Kidney (tissue), 22 donors: ENCODE measurements at places on chromosomes 16 and 17. TPM values are rescaled to one million over a fixed set of nuclear protein-coding genes. Genes with fewer than 3 reads are reported as not detected.
A peak's percentile ranks its signal among the peaks of the same experiment; 100 is the strongest.

GRCh38 chr17:38750312-38751121 lies 2.0 kb upstream of the PSMB3 start:
- peaks cover 45% of the 10 kb centered on the region for H3K4me1 ChIP-seq
- DNase-seq: peak; percentile 34
- H3K27me3 ChIP-seq: no peaks in the 10 kb centered on the region
- H3K4me3 ChIP-seq: peak overlapping the region; percentile 57
- H3K27ac ChIP-seq: peak overlapping the region; percentile 88

GRCh38 chr16:85505794-85506634 lies 107.1 kb upstream of the GSE1 start:
- DNase-seq: no peak
- H3K27me3 ChIP-seq: no peaks in the 10 kb centered on the region
- no peaks in the 10 kb centered on the region for H3K4me1 ChIP-seq
- no peak overlapping the region for H3K4me3 ChIP-seq

NXPH3 gene
- polyA plus RNA-seq: 1.2 TPM

DNA sequence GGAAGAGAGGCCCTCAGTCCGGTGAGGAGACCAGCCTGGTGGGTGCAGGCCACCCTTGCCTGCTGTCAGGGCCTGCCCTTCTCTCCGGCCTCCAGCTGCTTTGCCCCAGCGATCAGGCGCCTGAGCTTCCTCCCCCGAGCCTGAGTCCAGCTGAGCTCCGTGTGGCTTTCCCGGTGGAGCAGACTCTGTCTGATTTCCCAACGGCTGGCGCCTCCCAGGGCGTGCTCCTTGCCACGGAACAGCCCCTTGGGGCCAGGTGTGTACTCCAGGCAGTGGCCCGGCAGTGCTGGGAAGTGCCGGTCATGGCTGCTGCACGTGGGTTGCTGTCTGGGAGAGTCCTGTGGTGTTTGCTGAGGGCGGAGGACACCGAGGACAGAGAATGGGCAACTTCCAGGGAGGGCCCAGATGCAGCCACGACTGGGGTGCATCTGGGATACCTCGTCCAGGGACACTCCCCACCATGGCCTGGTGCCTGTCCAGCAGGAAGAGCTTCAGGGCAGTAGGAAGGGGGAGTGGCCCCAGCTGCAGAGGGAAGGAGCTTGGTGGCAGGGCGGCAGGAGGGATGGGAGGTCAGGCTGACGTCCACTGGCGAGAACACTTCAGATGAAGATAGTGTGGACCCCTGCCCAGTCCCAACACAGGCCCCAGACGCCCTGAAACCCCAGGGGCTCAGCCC lies 22.5 kb downstream of the METRNL start:
- no peak overlapping the region for H3K4me3 ChIP-seq
- DNase-seq: peak; percentile 30
- H3K27me3 ChIP-seq: no peaks in the 10 kb centered on the region

GRCh38 chr17:11690681-11691080 lies 92.4 kb downstream of the DNAH9 start:
- no peak overlapping the region for H3K27ac ChIP-seq
- H3K4me3 ChIP-seq: no peak overlapping the region
- no peaks in the 10 kb centered on the region for H3K27me3 ChIP-seq
- no peaks in the 10 kb centered on the region for H3K36me3 ChIP-seq

DNAH2 gene
- polyA plus RNA-seq: 0.17 TPM

SULT1A1 gene
- polyA plus RNA-seq: 50.2 TPM

DNA sequence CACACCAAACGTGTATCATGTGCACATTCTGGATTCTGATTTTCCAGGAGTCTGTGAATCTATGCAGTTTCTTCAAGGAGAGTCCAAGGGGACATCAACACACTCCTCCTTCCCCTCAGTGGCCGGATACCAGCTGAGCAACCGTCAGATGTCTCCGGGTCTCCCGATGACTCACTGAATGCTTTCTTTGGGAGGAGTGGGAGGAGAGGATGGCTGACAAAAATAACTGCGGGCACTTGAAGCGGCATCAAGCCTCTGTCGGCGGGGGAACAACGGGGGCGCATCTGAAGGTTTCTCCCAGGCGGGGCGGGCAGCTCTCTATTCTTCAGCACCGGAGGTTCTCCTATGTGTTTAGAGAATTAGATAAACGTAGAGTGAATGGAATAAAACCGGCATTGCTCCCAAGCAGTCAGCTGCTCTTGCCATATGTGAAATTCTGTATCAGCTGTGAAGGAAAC lies 24.6 kb upstream of the LRRC75A start:
- DNase-seq: no peak
- H3K27ac ChIP-seq: no peak overlapping the region
- H3K4me3 ChIP-seq: no peak overlapping the region
- no peaks in the 10 kb centered on the region for H3K4me1 ChIP-seq
- no peaks in the 10 kb centered on the region for H3K27me3 ChIP-seq

DNA sequence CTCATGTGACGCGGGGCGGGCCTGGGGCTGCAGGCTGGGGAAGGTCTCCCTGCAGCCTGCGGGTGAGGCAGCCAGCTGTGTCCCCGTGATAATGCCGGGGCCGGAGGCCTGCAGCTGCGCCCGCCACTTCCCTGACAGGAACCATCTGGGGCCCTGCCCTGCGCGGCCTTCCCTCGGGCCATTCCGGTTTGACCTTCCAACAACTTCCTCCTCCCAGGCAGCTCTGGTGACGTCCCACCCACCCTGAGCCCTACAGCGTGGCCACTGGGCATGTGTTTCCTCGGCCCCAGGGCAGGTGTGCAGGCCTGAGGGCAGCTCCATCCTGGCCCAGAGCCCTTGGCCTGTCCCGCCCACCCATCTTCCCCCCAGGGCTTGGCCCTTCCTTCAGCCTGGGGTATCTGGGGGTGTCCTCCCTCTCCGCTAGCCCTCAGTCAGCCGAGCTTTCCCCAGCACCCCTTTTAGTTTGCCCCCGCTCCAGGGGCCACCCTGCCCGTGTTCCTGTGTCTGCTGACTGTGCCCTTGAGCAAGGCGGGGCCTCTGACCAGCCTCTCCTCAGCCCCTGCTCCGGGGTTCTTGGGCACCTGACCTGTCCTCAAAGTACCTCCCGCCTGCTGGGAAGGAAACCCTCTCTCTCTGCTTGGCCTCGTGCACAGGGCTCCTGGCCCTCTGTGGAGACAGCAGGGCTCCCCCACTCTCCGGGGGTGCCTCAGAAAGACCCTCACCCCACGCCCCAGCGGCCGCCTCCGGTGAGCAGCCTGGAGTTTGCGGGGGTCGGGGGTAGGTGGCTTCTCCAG lies at the start of gene CBFA2T3:
Gene CBFA2T3 (minus strand): TSS at position 190 of the 794 bp plus-strand sequence. CDS start 400 bp downstream, outside the sequence.
- peak; percentile 92 for DNase-seq
- peaks cover 3% of the 10 kb centered on the region for H3K4me1 ChIP-seq
- H3K36me3 ChIP-seq: no peaks in the 10 kb centered on the region
- no peak within 1 kb of the TSS for H3K27ac ChIP-seq
- H3K27me3 ChIP-seq: no peaks in the 10 kb centered on the region

DNA sequence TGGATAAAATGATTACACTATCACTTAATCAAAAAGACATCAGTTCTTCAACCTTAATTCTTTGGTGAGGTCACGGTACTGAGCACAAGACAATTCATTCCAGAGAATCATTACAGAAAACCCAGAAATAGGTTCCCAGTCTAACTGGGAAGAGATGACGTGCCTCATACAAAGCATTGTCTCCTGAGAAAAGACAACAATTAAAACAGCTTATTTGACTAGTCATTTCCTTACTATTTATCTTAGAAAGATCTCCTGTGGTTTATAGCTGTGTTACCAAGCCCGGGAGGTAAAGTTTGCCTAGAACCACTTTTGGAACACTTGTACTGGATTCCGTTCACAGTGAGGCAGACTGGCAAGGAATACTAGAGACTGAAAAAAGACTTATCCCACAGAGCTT lies 5.1 kb downstream of the PHF12 start:
- peaks cover 19% of the 10 kb centered on the region for H3K4me1 ChIP-seq
- peaks cover 4% of the 10 kb centered on the region for H3K36me3 ChIP-seq

DNA sequence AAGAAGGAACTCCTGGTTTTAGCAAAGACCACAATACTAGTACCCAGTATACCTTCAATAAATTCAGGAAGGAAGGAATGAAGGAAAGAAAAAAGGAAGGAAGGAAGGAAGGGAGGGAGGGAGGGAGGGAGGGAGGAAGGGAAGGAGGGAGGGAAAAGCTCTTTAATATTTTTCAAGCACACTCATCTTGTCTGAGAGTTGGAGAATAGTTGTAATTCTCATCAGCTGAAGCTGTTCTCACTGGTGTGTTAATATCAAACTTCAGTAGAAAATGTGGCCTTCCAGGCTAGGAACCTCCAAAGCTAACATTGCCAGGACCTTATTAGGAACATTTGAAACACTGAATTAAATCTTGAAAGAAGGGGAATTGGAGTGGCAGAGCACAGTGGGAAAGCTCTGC lies 55.2 kb upstream of the CDH5 start:
- no peak overlapping the region for H3K4me3 ChIP-seq
- H3K27ac ChIP-seq: no peak overlapping the region
- no peak for DNase-seq
- no peaks in the 10 kb centered on the region for H3K36me3 ChIP-seq
- no peaks in the 10 kb centered on the region for H3K4me1 ChIP-seq

PYDC1 gene
- polyA plus RNA-seq: not detected

DNA sequence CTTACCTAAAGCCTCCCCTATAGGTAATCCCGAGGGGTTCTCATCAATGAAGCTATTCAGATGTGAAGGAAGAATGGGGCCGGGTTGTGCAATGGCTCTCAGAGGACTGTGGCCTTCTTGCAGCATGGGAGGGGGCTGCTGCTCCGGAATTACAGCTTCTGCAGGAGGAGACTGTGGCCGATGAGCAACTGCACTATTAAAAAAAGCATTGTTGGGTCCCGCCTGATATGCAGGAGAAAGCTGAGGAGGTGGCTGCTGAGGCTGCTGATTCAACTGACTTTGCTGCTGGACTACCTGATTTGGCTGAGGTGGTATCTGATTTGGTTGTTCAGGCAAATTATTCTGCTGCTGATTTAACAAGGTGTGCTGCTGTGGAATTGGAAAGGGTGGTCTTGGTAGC lies 64.8 kb downstream of the CACNG1 start:
- DNase-seq: no peak
- peaks cover 43% of the 10 kb centered on the region for H3K36me3 ChIP-seq
- no peak overlapping the region for H3K4me3 ChIP-seq
- H3K27ac ChIP-seq: no peak overlapping the region
- H3K4me1 ChIP-seq: no peaks in the 10 kb centered on the region

GRCh38 chr17:72422505-72423285 lies 301.9 kb downstream of the SOX9 start:
- peak; percentile 57 for DNase-seq
- H3K36me3 ChIP-seq: no peaks in the 10 kb centered on the region
- no peak overlapping the region for H3K4me3 ChIP-seq
- no peaks in the 10 kb centered on the region for H3K27me3 ChIP-seq
- peak overlapping the region; percentile 6 for H3K27ac ChIP-seq
- peaks cover 9% of the 10 kb centered on the region for H3K4me1 ChIP-seq

NPIPA5 gene
- polyA plus RNA-seq: 0.88 TPM

DNA sequence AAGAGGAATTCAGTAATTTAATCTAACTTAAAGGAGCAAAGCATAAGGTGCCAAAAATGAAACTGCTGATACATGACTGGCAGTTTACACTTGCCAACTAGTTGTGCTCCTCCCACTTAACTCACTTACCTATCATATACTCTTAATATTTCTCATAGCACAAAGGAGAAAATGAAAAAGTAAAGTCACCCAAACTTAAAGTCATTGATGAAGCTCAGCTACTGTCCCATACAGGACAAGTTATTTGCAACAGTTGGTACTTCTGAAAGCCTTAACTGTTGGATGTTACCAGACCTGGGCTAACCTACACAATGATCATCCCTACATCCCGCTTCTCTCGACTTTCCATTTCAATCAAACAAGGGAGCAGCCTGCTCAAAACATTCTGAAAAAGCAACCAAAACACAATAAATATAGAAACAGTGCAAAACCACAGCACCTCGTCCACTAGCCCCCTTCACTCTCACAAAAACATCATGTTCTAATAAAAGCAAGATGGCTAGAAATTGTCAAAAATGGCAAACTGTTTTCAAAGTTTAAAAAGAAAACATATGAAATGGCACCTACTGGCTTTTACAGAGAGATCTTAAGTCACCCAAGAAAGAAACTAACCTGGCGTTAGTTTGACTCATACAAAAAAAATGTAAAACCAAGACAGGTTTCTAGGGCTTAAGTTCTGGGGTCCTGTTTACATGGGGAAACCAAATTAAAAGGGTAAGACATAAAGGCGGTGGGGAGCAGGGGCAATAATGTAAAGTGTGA lies 868 bp downstream of the MED13 start:
- H3K36me3 ChIP-seq: no peaks in the 10 kb centered on the region
- H3K27ac ChIP-seq: peak overlapping the region; percentile 88
- peaks cover 12% of the 10 kb centered on the region for H3K4me1 ChIP-seq
- DNase-seq: peak; percentile 18

DNA sequence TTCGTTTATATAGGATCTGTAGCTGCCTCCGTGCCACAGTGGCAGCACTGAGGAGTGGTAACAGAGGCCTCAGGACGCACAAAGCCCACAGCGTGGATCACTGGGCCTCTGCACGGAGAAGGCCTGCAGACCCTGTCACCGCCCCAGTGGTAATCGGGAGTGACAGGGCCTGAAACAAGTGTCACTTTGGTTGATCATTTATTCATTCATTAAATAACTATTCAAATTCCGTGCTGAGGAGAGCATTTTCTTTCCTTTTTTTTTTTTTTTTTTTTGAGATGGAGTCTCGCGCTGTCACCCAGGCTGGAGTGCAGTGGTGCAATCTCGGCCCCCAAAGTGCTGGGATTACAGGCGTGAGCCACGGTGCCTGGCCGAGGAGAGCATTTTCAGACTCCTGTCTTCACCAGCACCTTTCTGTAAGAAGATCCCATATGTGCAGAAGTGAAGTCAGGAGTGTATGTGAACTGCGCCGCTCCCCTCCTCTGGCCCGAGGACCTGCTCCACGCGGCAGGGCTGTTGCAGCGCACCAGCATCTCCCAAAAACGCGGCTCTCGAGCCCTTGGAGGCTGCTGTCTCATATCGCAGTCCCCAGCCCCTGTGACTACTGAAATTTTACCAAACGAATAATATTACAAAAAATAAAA lies 44.9 kb upstream of the TRAP1 start:
- no peak for DNase-seq
- H3K27me3 ChIP-seq: no peaks in the 10 kb centered on the region
- H3K4me3 ChIP-seq: no peak overlapping the region
- no peaks in the 10 kb centered on the region for H3K4me1 ChIP-seq

- no peak for DNase-seq
- no peaks in the 10 kb centered on the region for H3K4me1 ChIP-seq
- no peaks in the 10 kb centered on the region for H3K27me3 ChIP-seq
- no peaks in the 10 kb centered on the region for H3K36me3 ChIP-seq
- H3K4me3 ChIP-seq: no peak overlapping the region
Measured at GRCh38 chr17:34862384-34862783, 98.9 kb downstream of the CCT6B start.

DNA sequence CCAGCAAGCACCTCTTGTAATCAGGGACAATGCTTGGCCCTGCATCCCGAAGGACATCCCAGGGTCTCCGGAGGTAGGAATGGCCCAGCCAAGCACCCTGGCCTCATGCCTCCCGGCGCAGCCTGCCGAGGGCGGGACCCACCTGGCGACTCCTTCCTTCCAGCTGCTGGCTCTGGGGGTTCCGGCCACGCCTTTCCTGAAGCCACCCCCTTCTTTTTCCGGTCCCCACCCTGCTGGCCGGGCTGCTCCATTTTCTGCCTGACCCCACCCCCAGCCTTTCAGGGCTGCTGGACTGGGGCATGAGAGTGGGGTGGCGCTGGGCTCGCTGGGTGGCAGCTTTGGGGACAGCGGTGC lies 22.5 kb upstream of the CIBAR2 start:
- no peaks in the 10 kb centered on the region for H3K27me3 ChIP-seq
- H3K4me1 ChIP-seq: peaks cover 3% of the 10 kb centered on the region
- H3K36me3 ChIP-seq: no peaks in the 10 kb centered on the region
- no peak for DNase-seq
- H3K27ac ChIP-seq: no peak overlapping the region
- no peak overlapping the region for H3K4me3 ChIP-seq
